Activated naive CD4-positive, alpha-beta T cell treated with anti-CD3 and anti-CD28 coated beads, Interleukin-2, amount 50 U/mL, for 16 hours (primary cell): ENCODE measurements at places on chromosomes 2 and 18.

GRCh38 chr2:235843591-235844395, 324.4 kb downstream of the GBX2 start:
- DNase-seq, result no peak

DNA sequence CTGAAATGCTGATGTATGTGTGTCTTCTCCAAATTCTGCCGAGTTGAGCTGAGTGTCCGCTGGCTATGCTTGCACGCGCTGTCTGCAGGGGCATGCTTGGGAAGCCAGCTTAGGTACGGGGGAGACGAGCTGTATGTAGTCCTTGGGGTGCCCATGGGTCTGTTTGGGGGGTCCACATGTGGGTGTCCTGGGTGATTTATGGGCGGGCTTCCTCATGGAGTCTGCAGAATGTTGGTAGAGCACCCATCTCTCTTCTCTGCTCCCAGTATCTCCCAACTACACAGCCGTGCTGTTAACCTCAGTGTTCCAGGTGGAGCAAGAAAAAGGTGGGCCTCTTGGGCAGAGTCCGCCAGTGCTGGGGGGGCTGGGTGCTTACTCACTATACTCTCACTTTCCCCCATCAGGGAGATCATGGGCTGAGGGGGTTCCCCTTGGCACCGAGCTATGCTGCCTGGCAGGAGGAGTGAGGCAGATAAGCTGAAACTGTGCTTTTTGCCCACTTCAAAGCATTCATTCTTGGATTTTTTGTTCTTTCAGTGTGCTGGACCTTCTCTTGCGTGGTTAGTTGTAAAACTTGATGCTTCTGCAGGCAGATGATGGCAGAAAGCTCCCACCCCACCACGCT, 128.2 kb upstream of the ALKAL2 start:
- no peak for DNase-seq

DNA sequence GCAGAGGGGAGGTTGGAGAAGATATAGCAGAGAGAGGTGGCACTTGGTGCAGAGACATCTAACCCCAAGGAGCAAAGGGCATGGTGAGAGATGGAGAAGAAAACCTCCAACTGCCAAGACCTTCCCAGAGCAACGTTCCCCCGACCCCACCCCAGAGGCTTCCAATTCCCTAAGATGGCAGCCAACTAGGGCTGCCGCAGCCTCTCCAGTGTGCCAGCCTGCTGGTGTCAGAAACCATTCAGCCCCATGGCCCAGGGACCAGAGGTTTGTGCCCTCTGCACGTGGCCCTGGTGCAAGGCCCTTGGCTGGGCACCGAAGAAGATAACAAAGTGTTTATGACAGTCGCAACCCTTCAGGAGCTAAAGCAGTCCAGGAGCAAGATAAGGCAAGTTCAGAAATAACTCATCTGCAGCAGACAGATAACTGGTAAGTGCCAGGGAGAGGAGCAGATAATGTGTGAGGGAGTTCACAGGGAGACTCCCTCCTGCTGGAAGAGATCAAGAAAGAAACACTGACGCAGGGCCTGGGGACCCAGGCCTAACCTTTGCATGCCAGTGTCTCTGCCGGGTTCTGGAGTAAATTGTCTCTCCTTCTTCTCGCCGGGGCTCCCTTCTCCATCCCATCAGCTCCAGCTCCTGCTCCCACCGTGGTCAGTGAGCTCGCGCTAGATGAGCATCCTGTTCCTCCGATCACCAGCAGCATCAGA, 66.1 kb upstream of the ID2 start:
- DNase-seq, result no peak

DNA sequence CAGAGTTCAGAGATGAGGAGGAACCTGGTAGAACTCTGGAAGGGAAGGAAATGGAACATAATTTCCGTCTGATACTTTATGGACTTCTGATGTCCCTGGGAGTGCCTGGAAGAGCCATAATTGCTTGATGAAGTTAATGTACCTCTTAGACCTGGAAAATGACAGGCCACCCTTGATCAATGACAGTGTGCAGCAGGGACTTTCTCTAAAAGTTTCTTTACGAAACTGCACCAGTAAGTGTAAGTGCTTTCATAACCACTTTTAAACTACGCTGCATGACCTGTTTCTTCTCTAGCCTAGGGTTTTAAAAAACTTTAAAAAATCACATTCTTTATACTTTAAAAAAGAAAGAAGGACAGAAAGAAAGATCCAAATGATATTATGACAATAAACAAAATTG, 164.5 kb downstream of the LPIN1 start:
- DNase-seq, result no peak

- no peak for DNase-seq
Observed at GRCh38 chr2:61671561-61672315, 133.6 kb upstream of the XPO1 start.

- DNase-seq, result no peak
Observed at GRCh38 chr2:120830096-120830830, 94.6 kb downstream of the GLI2 start.
